Diencephalon (tissue), 1 donor: ENCODE measurements at places on chromosomes 12 and 14. TPM values are rescaled to one million over a fixed set of nuclear protein-coding genes. Genes with fewer than 3 reads are reported as not detected.

NID2 gene
- total RNA-seq = 13.6 TPM

KRT77 gene
- not detected for total RNA-seq

PROX2 gene
- total RNA-seq = not detected

DHRS4L2 gene
- total RNA-seq = 3.7 TPM

PLXNC1 gene
- 111 TPM for total RNA-seq

SERPINA10 gene
- total RNA-seq = not detected

FAM181A gene
- 6.7 TPM for total RNA-seq

SRRM4 gene
- 11.5 TPM for total RNA-seq

POLE2 gene
- 9.7 TPM for total RNA-seq

CCDC175 gene
- 2.1 TPM for total RNA-seq

TAS2R7 gene
- total RNA-seq = 0.69 TPM

AGAP2 gene
- 55.6 TPM for total RNA-seq

AREL1 gene
- total RNA-seq = 64.4 TPM

NRIP2 gene
- 0.23 TPM for total RNA-seq

NELL2 gene
- total RNA-seq = 462 TPM

TRPV4 gene
- 0.92 TPM for total RNA-seq

TTC9 gene
- 29.3 TPM for total RNA-seq

CLEC9A gene
- not detected for total RNA-seq

RNASE4 gene
- total RNA-seq = 1.2 TPM

HOXC6 gene
- not detected for total RNA-seq

HVCN1 gene
- total RNA-seq = 6.9 TPM

SLC15A5 gene
- not detected for total RNA-seq

HOXC10 gene
- total RNA-seq = not detected

RPS6KA5 gene
- total RNA-seq = 13.4 TPM

TMEM63C gene
- total RNA-seq = 12.7 TPM

TMEM119 gene
- total RNA-seq = 2.8 TPM

PTPRO gene
- 126 TPM for total RNA-seq

SLC5A8 gene
- total RNA-seq = 0.46 TPM

OR4K1 gene
- not detected for total RNA-seq

JPH4 gene
- total RNA-seq = 50.3 TPM

IFNG-AS1 gene
- not detected for total RNA-seq

CMA1 gene
- total RNA-seq = not detected

ADAM21 gene
- total RNA-seq = 0.69 TPM

PIK3C2G gene
- total RNA-seq = under 0.01 TPM

IL26 gene
- total RNA-seq = not detected

CEP83 gene
- total RNA-seq = 31.1 TPM

POTEM gene
- total RNA-seq = not detected

MGST1 gene
- 14.5 TPM for total RNA-seq

SCNN1A gene
- not detected for total RNA-seq

LHX5 gene
- 4.8 TPM for total RNA-seq

LGR5 gene
- 1.6 TPM for total RNA-seq

VDR gene
- total RNA-seq = 0.23 TPM

C12orf43 gene
- 19.8 TPM for total RNA-seq

NAV3 gene
- 225 TPM for total RNA-seq

ABCC9 gene
- 22.8 TPM for total RNA-seq

MGAT2 gene
- total RNA-seq = 40.4 TPM

ANO2 gene
- 24.9 TPM for total RNA-seq

ANO4 gene
- 27.2 TPM for total RNA-seq

RASSF9 gene
- total RNA-seq = 7.2 TPM

LYZ gene
- 7.4 TPM for total RNA-seq

SLC39A5 gene
- not detected for total RNA-seq

GDF3 gene
- total RNA-seq = not detected

EEF1AKMT3 gene
- 2.8 TPM for total RNA-seq

GPHN gene
- 100 TPM for total RNA-seq

C12orf54 gene
- total RNA-seq = not detected

SERPINA9 gene
- total RNA-seq = not detected

SERPINA5 gene
- total RNA-seq = 0.69 TPM

ISM2 gene
- 1.8 TPM for total RNA-seq

ST8SIA1 gene
- 33.4 TPM for total RNA-seq

C1QL4 gene
- 3.5 TPM for total RNA-seq
